ENCODE measurements at places on chromosomes 2 and 18.

DNA sequence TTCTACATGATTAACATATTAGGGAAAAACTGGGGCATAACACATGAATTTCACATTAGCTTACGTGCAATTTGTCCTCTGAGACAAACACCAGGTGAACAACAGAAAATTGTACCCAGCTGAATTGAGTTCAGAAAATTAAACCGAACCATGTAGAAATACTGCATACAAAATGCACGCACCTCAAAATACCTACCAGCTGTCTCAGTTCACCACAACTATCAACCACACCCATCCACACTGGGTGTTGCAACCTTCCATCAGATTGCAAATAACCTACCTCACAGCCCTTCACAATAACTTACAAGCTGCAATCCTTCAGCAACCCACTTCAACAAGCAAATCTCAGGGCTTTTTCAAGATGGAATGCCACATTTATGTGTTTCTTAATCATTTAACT is 55.9 kb downstream of the UNC50 start:
- DNase-seq = no peak

DNA sequence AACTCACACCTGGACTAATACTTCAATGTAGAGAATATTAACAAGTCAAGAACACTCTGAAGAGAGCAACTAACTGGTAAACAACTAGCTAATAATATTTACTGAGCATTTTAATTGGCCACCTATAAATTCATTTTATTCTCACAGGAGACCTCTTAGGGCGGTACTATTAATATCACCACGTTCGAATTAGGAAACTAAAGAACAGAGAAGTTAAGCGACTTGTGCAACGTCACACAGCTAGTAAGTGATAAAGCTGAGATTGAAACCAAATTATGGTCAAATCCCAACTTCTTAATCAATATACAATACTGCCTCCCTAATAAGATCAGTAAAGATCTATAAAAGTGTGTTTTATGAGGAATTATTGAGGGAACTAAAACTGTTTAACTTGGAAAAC is 1034.3 kb upstream of the POU3F3 start:
- DNase-seq = no peak

DNA sequence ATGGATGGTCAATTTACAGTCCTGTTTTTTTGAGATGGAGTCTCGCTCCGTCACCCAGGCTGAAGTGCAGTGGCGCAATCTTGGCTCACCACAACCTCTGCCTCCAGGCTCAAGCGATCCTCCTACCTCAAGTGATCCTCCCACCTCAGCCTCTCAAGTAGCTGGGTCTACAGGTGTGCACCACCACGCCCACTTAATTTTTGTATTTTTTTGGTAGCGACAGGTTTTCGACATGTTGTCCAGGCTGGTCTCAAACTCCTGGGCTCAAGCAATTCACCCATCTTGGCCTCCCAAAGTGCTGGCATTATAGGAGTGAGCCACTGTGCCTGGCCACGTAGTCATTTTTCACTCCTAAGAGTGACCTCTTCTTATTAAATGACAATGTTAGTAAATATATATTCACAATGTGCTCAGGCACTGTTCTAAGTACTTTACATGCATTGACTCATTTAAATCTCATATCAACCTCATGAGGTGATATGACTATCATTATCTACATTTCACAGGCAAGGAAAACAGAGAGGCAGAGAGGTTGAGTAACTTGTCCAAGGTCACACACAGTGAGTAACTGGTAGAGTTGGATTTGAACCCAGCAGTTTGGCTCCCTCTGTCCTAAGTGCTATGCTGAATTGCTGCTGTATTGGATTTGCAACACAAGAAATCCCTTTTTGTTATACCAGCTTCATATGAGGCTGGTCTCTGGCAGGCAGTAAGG is 5.6 kb upstream of the DIS3L2 start:
- DNase-seq = no peak

DNA sequence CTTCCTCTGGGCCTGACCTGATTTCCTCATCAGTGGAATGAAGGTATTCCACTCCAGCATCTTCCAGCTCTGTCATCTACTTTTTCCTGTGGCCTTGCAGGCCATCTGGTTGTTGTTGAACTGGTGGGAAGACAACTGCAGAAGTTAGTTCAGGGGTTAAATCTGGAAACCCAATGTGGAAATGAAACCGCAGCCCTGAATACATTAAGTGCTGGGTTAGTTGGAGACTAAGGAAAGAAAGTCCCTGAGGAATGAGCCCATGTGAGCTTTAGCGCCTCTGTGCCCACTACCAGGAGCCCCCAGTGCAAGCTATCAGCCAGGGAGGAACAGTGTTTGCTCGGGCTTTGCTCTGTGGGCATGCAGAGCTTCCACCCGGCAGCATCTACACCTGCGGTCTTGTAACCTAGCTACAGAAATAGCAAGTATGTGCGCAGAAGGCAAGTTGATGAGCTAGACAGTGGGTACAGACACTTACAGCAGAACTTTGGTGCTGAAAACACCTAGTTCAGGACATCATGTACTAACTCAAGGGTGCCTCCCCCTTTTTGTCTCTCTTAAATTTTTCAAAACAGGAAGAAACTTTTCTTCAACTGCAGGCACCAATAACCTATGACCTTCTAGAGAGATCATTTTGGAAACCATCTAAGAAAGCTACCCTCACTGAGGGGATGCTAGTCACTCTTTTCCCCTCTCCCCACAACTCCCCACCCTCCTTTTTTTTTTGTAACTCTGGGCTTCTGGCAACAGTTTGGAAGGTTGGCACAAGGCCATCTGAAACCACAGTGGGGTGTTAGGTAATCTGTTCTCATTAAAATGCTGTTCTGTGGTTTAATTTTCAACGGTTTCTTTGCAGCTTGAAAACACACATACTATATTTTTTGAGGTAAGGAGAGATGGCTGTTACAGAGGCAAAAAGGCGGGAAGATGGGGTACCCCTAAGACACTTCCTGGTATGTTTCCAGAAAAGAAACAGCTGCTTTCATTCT is 18.3 kb upstream of the CXCR4 start:
- DNase-seq = no peak

GRCh38 chr2:23543302-23543701 is 158.3 kb downstream of the KLHL29 start:
- no peak for DNase-seq

DNA sequence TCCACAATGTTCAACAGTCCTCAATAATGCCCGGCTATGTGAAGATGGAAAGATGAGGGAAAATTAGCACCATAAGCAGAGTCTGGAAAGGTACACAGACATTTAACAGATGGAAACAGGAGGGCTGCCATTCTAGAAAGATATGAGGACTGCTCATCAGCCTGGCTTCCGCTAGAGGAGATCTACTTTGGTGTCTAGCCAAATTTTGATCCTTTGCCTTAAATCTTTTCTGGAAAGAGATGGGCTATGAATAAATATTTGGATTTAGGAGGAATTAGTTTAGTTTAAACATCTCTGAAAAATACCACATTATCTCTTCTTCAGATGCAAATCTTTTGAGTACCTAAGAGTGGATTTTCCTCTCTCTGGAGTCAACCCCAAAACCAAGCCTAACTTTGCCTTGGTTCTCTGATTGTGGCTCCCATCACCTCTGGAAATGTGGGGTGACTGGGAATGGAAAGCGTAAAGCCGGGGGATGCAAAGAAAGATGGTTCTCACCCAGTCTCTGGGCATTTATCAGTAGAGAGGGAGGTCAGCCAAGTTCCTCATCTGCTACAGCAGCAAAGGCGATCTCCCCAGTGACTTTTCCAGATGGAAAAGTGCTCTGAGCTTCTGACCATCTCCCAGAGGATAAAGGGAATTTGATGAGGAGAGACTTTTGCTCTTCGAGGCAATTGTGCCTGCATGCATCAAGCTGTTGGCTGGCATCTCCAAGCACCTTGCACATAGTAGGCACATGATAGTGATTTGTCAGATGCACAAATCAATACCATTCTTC is 410.6 kb downstream of the ZNF521 start:
- no peak for DNase-seq

DNA sequence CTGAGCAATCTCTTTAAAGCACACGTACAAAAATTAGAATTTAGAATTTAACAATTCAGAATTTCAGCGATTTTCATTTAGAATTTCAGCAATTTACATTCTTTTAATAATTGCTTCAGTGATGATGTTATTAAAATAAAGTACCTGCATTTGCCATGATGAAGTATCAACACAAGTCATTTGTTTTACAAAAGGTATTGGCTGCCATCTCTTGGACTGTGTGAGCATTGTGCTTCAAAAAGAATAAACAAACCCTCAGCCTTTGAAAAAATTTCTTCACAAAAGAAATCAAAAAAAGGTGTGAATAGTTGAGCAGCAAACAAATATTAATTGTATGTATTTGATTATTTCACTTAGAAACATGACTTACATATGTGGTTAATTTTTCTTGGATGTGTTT is 27.1 kb upstream of the ZC3H15 start:
- no peak for DNase-seq

GRCh38 chr2:145096582-145096981 is 576.7 kb upstream of the ZEB2 start:
- DNase-seq = no peak

DNA sequence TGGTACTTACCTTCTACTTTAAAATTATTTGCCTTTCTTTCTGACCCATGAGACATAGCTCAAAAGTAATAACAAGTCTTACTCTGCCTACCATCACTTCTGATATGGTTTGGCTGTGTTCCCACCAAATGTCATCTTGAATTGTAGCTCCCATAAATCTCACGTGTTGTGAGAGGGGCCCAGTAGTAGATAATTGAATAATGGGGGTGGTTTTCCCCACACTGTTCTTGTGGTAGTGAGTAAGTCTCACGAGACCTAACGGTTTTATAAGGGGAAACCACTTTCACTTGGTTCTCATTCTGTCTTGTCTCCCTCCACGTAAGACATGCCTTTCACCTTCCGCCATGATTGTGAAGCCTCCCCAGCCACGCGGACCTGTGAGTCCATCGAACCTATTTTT is 47.5 kb downstream of the GALNT3 start:
- no peak for DNase-seq

DNA sequence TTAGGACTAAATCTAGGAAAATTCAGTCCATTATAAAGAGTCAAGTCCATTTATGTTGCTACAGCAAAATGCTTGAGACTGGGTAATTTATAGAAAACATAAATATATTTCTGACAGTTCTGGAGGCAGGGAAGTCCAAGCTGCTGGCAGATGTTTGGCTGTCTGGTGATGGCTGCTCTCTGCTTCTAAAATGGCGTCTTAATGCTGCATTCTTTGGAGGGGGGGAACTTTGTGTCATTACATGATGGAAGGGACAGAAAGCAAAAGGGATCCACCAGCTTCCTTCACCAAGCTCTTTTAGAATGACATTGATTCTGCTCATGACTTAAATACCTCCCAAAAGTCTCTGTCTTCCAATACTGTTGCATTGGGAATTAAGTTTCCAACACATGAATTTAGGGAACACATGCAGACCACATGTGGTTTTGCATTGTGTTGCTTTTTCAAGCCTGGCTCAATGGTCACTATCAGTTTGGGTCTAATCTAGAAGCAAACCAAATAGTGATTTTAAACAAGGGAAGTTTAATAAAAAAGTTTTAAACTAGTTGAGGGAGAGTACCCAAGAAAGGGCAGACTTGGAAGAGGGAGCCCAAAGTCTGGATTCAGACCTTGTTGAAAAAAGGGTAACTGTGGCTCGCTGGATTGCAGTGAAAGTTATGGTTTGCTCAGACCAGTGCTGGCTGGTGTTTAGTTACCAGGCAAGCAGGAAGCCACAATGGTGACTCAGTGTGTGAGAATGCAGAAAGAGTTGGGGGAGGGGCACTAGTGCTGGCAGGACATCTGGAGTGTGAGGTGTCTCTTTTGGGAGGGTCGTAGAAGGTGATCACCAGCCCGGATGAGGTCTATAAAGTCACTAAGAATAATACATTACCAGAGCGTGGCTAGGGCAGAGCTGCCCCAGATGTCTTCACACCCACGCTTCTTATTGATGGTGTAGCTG is 30.8 kb downstream of the C18orf54 start:
- no peak for DNase-seq

DNA sequence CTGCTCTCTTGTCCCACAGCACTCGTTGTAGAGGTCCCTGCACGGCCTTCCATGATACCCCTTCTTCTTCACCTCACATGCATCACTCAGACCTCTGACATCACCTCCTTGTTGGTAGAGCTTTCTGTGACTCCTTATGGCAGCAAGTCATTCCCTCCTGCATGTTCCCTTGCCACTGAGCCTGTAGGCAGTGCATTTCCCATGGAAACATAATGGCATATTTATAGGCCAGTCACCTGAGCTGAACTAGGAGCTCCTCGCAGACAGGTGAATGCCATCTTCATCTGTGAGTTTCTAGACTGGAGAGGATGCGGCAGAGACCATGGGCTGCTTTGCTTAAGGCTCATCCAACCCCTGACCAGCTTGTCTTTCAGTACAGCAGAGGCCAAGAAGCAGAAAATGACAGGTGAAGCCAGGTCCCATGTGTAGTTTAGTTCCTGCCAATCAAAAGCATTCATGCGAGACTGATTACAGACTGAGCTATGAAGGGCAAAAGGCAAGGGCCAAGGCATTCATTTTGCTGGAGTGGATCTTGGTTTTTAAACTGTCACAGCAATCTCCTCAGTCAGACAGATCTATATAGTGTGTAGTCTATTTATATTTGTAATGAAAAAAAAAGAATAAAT is 59.4 kb upstream of the NEDD4L start:
- no peak for DNase-seq

GRCh38 chr18:22164337-22165048 is 4.9 kb upstream of the GATA6 start:
- no peak for DNase-seq

DNA sequence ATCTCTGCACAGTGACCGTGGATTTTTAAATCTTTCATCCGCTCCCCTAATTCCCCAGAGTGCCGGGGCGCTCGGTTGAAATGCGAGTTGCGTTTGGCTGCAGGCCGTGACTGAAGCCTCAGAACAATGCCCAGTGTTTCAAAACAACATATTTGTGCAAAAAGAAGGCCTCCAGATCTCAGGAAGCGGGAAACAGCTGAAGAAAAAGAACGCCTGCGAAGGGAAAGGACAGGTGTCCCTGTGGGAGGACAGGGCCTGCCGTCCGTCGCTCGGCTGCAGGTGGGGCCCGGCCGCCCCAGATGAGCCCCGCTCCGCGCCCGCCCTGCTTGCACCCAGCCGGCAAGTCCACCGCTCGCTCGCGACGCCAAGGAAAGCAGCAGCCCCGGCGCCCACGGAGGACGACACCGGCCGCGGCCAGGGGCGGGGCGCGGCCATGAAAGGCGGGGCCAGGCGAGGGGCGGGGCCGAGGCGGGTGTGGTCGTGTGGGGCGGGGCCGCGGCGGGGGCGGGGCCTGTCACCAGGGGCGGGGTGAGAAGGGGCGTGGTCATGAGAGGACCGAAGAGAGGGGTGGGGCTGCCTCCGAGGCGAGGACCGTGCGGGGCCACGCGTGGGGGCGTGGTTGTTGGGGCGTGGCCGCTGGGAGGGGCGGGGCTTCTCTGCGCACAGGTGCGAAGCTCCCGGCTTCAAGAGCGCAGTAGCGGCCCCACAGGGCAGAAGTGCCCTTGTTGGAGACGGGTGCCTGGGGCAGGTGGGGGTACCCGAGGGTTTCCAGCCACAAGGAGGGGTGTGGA is 17.6 kb upstream of the BOK start:
- DNase-seq = peak; percentile 88

- no peak for DNase-seq
These were observed 56.2 kb upstream of the CCDC85A start for GRCh38 chr2:56127463-56128152.

Measured in D341Med (cell line).